Right atrium auricular region (tissue), 2 donors: ENCODE measurements at places on chromosomes 7 and 10.

GRCh38 chr7:135233570-135233969 is at the start of gene STRA8:
TSS of gene STRA8 (plus strand) at chr7:135233838. CDS start at chr7:135240525, 6,687 bp downstream.
- no peaks in the 10 kb centered on the region for H3K27me3 ChIP-seq
- H3K36me3 ChIP-seq: no peaks in the 10 kb centered on the region
- H3K4me3 ChIP-seq: no peak within 1 kb of the TSS
- DNase-seq: no peak
- no peaks in the 10 kb centered on the region for H3K4me1 ChIP-seq
- no peak within 1 kb of the TSS for H3K27ac ChIP-seq

- H3K27ac ChIP-seq: no peak overlapping the region
- DNase-seq: no peak
- no peaks in the 10 kb centered on the region for H3K27me3 ChIP-seq
- H3K4me3 ChIP-seq: no peak overlapping the region
- peaks cover 19% of the 10 kb centered on the region for H3K36me3 ChIP-seq
Measured at GRCh38 chr7:17312641-17313040, 14.2 kb downstream of the AHR start.

DNA sequence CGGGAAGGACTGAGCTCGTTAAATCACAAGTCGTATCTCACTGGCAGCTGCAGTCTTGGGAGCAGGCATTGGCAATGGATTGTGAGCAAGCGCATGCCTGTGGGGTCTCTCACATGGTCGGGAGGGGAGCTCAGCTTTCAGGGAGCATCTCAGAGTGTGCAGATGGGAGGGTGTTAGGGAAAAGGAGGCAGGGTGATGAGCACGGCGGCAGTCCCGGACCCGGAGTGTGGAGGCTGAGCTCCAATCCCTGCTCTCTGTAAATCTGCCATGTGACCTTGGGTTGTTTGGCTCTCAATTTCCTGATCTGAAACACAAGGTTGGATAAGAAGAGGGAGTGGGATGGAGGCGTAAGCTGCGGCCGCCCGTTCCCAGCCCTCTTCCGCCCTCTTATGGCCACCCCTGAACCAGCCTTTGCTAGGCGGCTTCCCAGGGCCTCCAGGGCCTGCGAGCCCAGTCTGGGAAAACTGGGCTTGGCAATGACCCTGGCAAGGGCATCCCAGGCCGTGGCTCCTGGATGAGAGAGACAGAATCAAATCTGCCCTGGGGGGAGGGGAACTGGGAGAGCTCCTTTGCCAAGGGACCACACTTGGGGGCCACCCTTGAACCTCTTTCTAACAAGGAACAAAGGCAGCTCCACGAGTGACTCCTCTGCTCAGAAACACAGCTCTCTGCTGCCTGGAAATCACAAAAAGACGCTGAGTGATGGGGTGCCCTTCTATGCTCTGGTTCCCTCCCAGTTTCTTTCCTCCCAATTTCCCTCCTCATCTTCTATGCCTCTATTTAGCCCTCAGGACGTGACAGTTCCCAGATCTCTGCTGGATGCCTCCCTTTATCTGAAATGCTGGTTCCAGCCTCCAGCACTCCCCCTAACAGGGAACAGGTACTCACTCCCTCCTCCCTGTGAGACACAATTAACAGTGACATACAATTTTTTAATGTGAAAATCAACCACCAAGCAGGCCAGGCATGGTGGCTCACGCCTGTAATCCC is 41.7 kb upstream of the LOXL4 start:
- H3K4me3 ChIP-seq: peak overlapping the region; percentile 7
- no peak overlapping the region for H3K27ac ChIP-seq
- H3K4me1 ChIP-seq: peaks cover 17% of the 10 kb centered on the region
- H3K27me3 ChIP-seq: no peaks in the 10 kb centered on the region
- H3K36me3 ChIP-seq: no peaks in the 10 kb centered on the region

GRCh38 chr10:110444004-110444337 is 53.7 kb upstream of the DUSP5 start:
- H3K27ac ChIP-seq: peak overlapping the region; percentile 61
- DNase-seq: no peak
- no peaks in the 10 kb centered on the region for H3K27me3 ChIP-seq
- H3K4me3 ChIP-seq: no peak overlapping the region
- H3K36me3 ChIP-seq: no peaks in the 10 kb centered on the region

- DNase-seq: no peak
- no peak overlapping the region for H3K27ac ChIP-seq
- H3K36me3 ChIP-seq: peaks cover 62% of the 10 kb centered on the region
- no peaks in the 10 kb centered on the region for H3K27me3 ChIP-seq
- no peak overlapping the region for H3K4me3 ChIP-seq
Measured at GRCh38 chr7:156954941-156955340, 5.4 kb downstream of the NOM1 start.

- no peaks in the 10 kb centered on the region for H3K4me1 ChIP-seq
- peak within 1 kb of the TSS; percentile 75 for H3K4me3 ChIP-seq
- H3K36me3 ChIP-seq: no peaks in the 10 kb centered on the region
- H3K27ac ChIP-seq: peak within 1 kb of the TSS; percentile 63
- peak; percentile 65 for DNase-seq
Measured at GRCh38 chr10:70052462-70053217, at the start of gene MACROH2A2. TSS of gene MACROH2A2 (plus strand) at chr10:70052846. CDS start at chr10:70075659, 22,813 bp downstream.

DNA sequence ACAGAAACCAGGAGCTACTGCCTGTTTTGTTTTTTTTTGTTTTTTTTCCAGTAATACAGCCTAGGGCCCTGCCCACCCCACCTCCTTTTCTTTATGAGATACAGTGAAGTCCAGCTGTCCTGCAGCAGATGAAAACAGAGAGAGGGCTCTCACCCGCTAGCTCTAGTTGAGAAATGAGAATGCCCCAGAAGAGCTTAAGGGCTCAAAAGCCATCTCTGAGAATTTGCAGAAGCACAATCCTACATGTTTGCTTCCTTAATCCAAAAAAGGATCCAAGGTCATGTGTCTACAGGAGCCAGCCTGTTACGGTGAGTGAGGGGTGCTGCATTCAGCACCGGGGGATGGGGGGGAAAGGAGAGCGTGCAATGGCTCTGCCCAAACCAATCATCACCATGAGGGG is 122.7 kb downstream of the KCNMA1 start:
- DNase-seq: no peak
- no peaks in the 10 kb centered on the region for H3K36me3 ChIP-seq
- H3K27me3 ChIP-seq: no peaks in the 10 kb centered on the region
- H3K4me1 ChIP-seq: no peaks in the 10 kb centered on the region
- H3K4me3 ChIP-seq: no peak overlapping the region
- no peak overlapping the region for H3K27ac ChIP-seq

DNA sequence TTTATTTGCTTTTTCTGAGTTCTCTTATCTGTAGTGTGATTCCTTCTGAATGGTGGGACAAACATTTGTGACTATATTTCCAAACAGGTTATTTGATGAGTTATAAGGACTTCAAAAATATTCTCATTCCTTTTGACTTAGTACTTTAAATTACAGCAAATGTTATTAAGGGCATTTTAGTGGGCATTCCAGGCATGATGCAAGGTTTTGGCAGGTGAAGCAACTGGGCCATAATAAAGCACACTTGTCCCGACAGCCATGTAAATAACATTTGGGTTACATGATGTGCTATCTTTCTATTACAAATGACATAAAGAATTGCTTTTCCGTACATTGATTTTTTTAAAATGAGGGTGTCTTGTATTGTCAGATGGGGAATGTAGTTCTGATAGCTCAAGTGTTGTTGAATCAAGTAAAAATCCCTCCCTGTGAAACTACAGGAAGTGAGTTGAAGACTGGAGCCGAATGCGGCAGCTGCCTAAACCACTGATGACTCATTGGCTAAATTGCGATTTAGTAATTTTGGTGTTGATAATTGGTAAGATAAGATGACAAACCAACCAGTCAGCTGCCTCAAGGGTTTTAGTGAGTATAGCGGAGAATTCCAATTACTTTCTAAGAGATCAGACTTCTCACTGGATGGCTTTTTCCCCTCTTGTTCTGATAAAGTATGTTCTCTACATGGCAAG is 231.3 kb upstream of the NPY start:
- DNase-seq: no peak
- no peaks in the 10 kb centered on the region for H3K4me1 ChIP-seq
- no peak overlapping the region for H3K4me3 ChIP-seq
- no peaks in the 10 kb centered on the region for H3K27me3 ChIP-seq
- H3K27ac ChIP-seq: no peak overlapping the region

DNA sequence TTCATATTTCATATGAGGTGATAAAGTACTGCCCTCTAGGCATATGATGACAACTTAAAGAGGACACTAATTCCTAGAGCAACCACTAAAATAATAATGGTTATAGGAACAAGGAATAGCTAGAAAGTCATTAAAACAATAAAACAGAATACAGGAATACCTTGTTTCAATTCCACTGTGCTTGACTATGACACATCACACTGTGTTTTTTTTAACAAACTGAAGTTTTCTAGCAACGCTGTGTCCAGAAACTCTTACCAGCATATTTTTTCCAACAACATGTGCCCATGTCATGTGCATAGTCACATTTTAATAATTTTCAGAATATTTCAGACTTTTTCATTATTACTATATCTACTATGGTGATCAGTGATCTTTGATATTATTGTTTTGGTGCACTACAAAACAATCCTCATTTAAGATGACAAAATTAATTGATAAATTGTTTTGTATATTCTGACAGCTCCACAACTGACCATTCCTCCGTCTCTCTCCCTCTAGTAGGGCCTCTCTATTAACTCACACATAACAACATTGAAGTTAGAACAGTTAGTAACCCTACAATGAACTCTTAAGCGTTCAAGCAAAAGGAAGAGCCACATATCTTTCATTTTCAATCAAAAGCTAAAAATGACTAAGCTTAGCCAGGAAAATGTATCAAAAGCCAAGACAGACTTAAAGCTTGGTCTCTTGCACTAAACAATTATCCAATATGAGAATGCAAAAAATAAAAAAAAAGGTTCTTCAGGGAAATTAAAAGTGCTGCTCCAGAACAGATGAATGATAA is 85.8 kb downstream of the SNX13 start:
- DNase-seq: no peak
- H3K4me3 ChIP-seq: no peak overlapping the region
- H3K4me1 ChIP-seq: no peaks in the 10 kb centered on the region
- H3K27me3 ChIP-seq: no peaks in the 10 kb centered on the region

GRCh38 chr10:75672842-75673241 is 241.4 kb downstream of the LRMDA start:
- DNase-seq: no peak
- H3K4me1 ChIP-seq: no peaks in the 10 kb centered on the region

GRCh38 chr10:8554574-8554973 is 500.1 kb downstream of the GATA3 start:
- H3K4me3 ChIP-seq: no peak overlapping the region
- no peaks in the 10 kb centered on the region for H3K36me3 ChIP-seq
- no peaks in the 10 kb centered on the region for H3K27me3 ChIP-seq
- no peaks in the 10 kb centered on the region for H3K4me1 ChIP-seq
- no peak overlapping the region for H3K27ac ChIP-seq

GRCh38 chr10:11986593-11987216 is 55.9 kb downstream of the UPF2 start:
- DNase-seq: peak; percentile 78
- no peaks in the 10 kb centered on the region for H3K36me3 ChIP-seq
- no peak overlapping the region for H3K27ac ChIP-seq
- no peaks in the 10 kb centered on the region for H3K4me1 ChIP-seq
- H3K4me3 ChIP-seq: no peak overlapping the region

GRCh38 chr10:67666416-67667034 is 29.5 kb downstream of the CTNNA3 start:
- H3K27me3 ChIP-seq: no peaks in the 10 kb centered on the region
- peaks cover 16% of the 10 kb centered on the region for H3K4me1 ChIP-seq
- peak overlapping the region; percentile 61 for H3K27ac ChIP-seq

DNA sequence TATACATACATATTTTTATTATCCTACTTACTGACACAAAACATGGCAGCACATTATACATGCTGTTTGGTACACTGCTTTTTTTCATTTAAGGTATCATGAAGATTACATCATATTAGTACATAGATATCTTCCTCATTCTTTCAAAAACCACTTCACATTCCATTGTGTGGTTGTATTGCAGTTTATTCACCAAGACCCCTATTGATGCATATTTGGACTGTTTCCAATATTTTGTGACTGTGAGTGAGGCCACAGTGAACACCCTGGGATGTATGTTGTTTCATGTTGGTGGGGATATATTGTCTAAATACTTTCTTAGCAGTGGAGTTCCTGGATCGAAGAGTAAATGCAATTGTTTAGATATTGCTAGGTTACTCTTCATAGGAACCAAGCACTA is 39.0 kb downstream of the TFAM start:
- H3K27me3 ChIP-seq: no peaks in the 10 kb centered on the region
- H3K36me3 ChIP-seq: no peaks in the 10 kb centered on the region
- no peak overlapping the region for H3K4me3 ChIP-seq
- H3K27ac ChIP-seq: no peak overlapping the region
- no peaks in the 10 kb centered on the region for H3K4me1 ChIP-seq
